ENCODE measurements at places on chromosomes 16 and 17. TPM values are rescaled to one million over a fixed set of nuclear protein-coding genes. Genes with fewer than 3 reads are reported as not detected.

Gene TERB1
- polyA plus RNA-seq: not detected

Gene ANKS4B
- 0.31 TPM for polyA plus RNA-seq

DNA sequence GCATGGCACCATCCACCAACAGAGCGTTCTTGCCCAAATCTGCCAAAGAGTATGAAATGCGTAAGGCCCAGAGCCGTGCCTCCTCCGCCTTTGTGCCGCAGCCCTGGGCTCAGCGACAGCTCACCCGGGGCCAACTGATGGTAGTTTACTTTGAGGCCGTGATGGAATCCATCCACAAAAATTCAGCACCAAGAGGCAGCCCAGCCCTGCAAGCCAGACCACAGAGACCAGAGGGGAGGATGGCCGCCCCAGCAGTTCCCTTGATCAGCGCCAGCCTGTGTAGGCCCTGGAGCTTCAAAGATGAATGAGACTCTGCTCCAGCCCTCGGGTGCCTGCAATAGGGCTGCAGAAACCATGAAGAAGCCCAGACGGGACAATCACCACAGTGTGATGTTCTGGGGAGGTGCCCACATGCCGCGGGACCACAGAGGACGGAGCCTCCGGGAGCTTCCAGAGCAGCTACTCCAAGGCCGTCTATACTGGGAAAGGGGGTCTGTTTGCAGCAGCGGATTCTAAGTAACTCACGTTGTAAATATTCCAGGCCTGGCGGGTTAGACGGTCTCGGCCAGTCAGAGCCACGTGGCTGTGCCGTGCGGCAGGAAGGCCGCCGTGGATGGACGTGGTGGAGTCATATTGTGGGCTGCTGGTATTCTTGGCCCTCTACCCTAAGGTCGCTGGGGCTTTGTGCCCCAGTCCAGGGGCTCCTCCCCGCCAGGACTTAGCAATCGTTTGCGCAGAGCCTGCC is 80.3 kb downstream of the RBFOX3 start:
- no peak overlapping the region for H3K27ac ChIP-seq
- no peak overlapping the region for H3K4me3 ChIP-seq
- no peaks in the 10 kb centered on the region for H3K4me1 ChIP-seq
- DNase-seq: no peak

- H3K27me3 ChIP-seq: no peaks in the 10 kb centered on the region
- H3K4me3 ChIP-seq: no peak overlapping the region
- H3K27ac ChIP-seq: no peak overlapping the region
- H3K4me1 ChIP-seq: peaks cover 7% of the 10 kb centered on the region
- no peak for DNase-seq
Measured at GRCh38 chr16:75043175-75043895, 44.5 kb downstream of the ZNRF1 start.

DNA sequence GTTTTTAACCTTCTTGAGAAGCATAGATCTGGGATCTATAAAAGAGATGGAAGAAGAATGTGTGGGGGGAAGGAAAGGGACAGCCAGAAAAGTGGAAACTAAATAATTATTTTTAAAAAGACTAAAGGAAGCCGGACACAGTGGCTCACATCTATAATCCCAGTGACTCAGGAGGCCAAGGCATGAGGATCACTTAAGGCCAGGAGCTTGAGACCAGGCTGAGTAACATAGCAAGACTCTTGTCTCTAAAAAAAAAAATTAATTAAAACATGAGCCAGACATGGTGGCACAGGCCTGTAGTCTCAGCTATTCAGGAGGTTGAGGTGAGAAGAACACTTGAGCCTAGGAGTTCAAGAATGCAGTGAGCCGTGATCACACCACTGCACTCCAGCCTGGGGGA is 335.1 kb downstream of the GRIN2A start:
- H3K4me3 ChIP-seq: no peak overlapping the region
- no peaks in the 10 kb centered on the region for H3K4me1 ChIP-seq
- H3K27me3 ChIP-seq: no peaks in the 10 kb centered on the region

DNA sequence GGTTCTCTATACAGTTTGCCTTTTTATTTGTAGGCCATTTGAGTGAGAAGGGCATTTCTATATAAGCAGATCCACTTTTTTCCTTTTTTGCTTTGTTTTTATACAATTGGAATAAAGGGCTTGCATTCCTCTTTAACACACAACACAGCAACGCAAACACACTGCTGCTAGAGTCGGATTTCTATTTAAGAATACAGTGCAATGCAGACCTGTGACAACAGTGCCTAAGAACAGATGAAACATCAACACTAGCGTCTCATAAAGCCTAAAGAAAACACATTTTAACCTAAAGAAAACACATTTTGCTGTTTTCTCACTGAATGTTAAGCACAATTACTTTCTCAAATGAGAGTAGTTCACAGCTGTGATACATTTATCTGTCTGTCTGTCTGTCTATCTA is 1141.1 kb downstream of the CDH11 start:
- H3K27ac ChIP-seq: no peak overlapping the region
- DNase-seq: no peak
- no peaks in the 10 kb centered on the region for H3K36me3 ChIP-seq
- no peaks in the 10 kb centered on the region for H3K27me3 ChIP-seq
- H3K4me3 ChIP-seq: no peak overlapping the region

GRCh38 chr16:8611886-8612600 is 9.5 kb upstream of the METTL22 start:
- H3K27me3 ChIP-seq: no peaks in the 10 kb centered on the region
- no peak for DNase-seq
- H3K4me1 ChIP-seq: no peaks in the 10 kb centered on the region
- no peak overlapping the region for H3K27ac ChIP-seq
- H3K4me3 ChIP-seq: no peak overlapping the region

All from pancreas (tissue), 10 donors.